ENCODE measurements at places on chromosomes 16 and 17. TPM values are rescaled to one million over a fixed set of nuclear protein-coding genes. Genes with fewer than 3 reads are reported as not detected.

GRCh38 chr16:87072101-87072500 lies 245.1 kb downstream of the C16orf95 start:
- DNase-seq: no peak

DNA sequence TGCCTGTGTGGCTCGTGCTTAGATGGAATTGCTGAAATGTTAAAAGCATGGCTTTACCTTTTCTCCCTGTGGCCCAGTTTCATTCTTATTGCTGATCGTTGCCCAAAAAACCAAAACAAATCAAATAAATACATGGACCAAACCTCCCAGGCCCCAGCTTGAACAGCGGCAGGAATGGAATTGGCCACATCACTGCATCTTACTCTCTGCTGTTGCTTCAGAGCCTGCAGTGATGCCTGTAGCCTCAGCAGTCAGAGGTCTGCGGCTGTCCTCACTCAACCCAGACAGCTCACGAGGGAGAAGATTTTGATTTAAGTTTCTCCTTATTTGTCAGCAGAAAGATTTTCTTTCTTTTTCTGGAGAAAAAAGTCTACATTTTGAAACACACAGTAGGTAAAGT lies 91.5 kb downstream of the NPIPB11 start:
- DNase-seq: no peak

DNA sequence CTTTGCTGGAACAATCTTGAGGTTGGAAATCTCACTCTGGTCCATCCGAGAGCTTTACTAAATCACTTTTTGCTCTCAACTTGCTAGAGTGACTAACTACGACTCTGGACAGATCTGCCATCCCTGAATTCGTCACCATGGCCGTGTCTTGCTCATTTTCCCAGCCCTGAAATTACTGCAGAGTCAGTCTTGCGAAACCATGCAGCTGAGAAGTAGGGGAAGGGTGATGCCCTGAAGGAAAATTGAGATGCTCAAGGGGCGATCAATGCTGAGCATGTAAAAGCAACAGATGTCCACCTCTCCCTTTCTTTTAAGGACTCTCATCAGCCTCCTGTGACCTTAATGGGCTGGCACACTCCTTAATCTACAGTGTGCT lies 18.8 kb downstream of the PCTP start:
- DNase-seq: no peak

GRCh38 chr16:1297018-1297696 lies 12.3 kb upstream of the UBE2I start:
- peak; percentile 76 for DNase-seq

- DNase-seq: no peak
These were observed 8.5 kb upstream of the METRNL start for GRCh38 chr17:83070800-83071341.

Gene RNF222
- not detected for total RNA-seq

DNA sequence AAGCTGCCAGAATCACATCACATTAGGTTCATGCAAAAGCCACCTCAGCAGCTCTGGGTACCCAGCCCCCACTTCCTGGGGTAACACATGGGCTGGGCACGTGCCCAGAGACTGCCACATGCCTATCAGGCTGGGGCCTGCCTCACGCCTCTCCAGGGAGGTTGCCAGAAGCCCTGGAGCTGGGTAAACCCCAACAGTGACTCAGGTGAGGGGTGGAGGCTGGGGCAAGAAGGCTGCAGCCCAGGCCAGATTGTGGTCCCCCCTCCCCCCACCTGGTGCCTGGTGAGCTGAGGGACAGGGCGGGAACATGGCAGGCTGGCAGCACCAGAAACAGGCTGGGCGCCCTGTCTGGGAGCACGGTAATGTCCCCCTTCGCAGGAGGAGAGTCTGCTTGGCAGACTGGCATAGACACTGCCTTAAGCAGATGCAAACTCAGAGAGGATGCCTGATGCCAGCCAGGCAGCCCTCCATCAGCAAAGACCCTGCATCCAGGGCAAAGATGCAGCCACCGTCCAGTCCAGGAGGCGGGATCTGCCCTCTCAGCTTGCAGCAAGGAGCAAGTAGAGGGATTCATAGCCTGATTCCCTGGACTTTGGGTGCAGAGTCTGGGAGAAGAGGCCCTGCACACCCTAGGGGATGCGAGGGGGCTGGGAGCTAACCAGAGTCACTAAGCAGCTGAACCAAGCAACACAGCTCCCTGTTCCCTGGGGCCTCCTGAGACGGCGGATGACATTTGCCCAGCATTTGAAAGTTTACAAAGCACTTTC lies 28.8 kb downstream of the NGFR start:
- no peak for DNase-seq

DNA sequence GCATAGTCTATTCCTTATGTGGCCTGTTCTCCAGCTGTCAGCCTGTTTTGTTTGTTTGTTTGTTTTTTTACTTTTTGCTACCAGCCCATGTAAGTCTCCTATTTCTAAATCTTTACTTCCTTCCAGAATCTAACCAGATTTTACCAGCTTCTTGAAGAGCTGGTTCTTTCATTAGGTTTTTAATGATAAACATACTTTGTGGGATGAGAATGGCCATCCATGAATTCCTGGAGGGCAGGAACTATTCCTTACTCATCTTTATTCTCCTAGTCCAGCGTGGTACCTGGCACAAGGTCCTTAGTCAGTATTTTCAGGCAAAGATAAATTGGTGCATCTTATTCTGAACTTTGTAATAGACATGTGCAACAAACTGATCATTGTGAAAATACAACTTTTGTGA lies 17.3 kb downstream of the RSPRY1 start:
- DNase-seq: no peak

- DNase-seq: no peak
These were observed 587.7 kb upstream of the HSBP1 start for GRCh38 chr16:83220066-83220465.

- peak; percentile 55 for DNase-seq
These were observed 198.0 kb upstream of the MPHOSPH6 start for GRCh38 chr16:82368041-82368440.

Gene TUBB3
- total RNA-seq: 137 TPM

DNA sequence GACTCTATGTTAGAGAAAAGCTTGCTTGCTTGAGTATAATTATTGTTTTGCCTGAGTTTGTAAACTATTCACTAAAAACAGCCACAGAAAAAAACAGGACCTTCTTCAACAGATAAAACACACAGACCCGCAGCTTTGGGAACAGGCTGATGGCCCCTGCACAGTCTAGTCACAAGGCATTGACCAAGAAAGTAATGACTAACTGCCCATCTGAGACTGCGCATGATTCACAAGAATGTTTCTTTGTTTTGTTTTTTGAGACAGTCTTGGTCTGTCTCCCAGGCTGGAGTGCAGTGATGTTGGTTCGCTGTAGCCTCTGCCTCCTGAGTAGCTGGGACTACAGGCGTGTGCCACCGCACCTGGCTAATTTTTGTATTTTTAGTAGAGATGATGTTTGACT lies 2.8 kb upstream of the ZKSCAN2 start:
- DNase-seq: no peak

DNA sequence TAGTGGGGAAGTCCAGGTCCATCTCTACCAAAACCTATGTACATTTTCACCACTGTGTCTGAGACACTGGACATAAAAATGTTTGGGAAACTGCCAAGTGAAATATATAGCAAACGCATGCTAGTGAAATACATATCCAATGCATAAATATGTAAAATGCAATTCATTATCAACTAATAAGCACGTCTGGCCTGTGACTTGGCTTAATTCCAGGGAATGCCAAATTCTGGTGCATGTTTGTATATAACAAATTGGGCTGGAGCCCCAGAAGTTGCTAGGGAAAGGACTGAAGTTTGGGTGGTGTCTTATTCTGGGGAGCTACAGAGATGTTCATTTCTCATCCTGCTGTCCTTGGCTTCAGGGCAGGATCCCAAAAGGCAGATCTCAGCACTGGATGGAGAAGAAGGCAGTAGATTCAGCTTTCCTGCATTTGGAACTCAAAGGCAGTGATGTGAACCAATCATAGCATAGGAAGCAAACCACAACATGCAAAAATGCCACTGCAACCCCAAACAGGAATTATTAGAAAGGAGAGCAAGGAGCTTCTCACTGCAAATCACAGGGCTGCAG lies 184.3 kb downstream of the HS3ST3A1 start:
- DNase-seq: no peak

- DNase-seq: peak; percentile 41
These were observed 1.1 kb downstream of the PHF12 start for GRCh38 chr17:28950017-28950751.

GRCh38 chr16:57470711-57471110 lies 8.2 kb downstream of the POLR2C start:
- DNase-seq: no peak

GRCh38 chr16:89049484-89050118 lies 44.1 kb upstream of the ACSF3 start:
- no peak for DNase-seq

Gene ITGAL
- not detected for total RNA-seq

Gene TMEM98
- total RNA-seq: 138 TPM

GRCh38 chr16:68782198-68783174 lies 45.4 kb downstream of the CDH1 start:
- DNase-seq: no peak

- no peak for DNase-seq
These were observed 26.8 kb upstream of the CAPN15 start for GRCh38 chr16:500709-501108.

Gene NFATC2IP
- total RNA-seq: 18.5 TPM

- DNase-seq: no peak
These were observed 37.6 kb downstream of the CBFA2T3 start for GRCh38 chr16:88939245-88939971.

DNA sequence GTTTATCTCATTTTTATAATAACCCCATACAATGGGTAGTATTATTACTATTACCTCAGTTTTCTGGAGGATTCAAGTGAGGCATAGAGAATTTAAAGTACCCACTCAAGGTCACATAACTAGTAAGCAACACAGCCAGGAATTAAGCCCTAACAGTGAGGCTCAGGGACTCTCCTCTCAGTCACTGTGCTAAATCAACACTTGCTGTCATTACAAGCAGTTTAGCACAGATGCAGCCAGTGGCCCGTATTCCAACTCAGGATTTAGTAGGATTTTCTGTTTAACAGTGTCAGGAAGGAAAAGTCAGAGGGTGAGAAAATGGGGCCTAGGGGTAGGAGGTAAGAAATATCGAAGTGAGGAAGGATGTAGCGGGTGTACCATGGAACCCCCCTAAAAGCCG lies 536.9 kb downstream of the TMEM114 start:
- DNase-seq: no peak

- DNase-seq: no peak
These were observed 7.2 kb downstream of the PLEKHH3 start for GRCh38 chr17:42669705-42669976.

DNA sequence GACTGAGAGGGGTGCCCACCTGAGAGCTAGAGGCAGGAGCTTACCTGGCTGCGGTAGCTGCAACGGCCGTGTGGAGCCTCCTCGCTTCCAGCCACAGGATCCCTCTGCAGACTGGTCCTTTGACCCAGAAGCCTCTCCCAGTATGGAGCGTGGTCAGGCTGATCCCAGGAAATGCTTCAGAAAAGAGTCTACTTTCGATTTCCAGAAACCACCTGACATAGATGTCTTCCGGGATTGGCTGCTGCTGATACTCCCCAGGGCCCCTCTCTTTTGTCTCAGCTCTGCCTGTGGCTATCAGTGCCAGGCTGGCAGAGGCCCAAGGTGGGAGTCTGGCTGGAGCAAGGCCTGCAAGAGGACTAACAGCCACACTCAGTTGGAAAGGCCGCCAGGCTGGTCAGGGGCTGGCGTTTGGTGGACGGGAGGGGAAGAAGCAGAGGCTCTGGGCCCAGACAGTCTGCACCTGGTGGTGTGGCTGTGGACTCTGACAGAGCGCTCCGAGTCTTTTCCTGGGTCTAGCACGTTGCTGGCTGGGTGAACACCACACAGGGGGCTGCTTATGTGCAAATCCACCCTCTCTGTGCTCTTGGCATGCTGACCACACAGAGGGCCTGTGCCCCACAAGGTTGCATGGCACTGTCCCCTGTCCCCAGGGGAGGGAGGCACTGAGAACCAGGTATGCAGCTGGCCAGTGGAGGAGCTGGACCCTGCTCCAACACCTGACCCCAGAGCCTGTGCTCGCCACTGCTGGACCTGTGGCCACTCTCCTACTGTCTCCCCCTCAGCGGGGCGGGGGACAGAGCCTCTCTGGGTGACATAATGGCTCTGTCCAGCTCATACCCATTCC lies at the start of gene LGALS3BP:
LGALS3BP (minus strand) TSS at position 144 of the 844 bp plus-strand sequence. CDS start 2,732 bp downstream, outside the sequence.
- no peak for DNase-seq

Gene FBXO39
- total RNA-seq: 34.6 TPM

Gene AATK
- 1.5 TPM for total RNA-seq

- DNase-seq: peak; percentile 23
These were observed 6.1 kb downstream of the IL21R start for GRCh38 chr16:27408012-27408601.

Gene NXN
- 163 TPM for total RNA-seq

GRCh38 chr16:894841-895240 lies 75.9 kb downstream of the LMF1 start:
- DNase-seq: no peak

- no peak for DNase-seq
These were observed 18.1 kb downstream of the SDK2 start for GRCh38 chr17:73625991-73626673.

- no peak for DNase-seq
These were observed 174.1 kb downstream of the WSCD1 start for GRCh38 chr17:6244253-6244652.

Gene ORMDL3
- total RNA-seq: 30.3 TPM

Gene SCGB1C2
- not detected for total RNA-seq

Gene ABCC11
- not detected for total RNA-seq

DNA sequence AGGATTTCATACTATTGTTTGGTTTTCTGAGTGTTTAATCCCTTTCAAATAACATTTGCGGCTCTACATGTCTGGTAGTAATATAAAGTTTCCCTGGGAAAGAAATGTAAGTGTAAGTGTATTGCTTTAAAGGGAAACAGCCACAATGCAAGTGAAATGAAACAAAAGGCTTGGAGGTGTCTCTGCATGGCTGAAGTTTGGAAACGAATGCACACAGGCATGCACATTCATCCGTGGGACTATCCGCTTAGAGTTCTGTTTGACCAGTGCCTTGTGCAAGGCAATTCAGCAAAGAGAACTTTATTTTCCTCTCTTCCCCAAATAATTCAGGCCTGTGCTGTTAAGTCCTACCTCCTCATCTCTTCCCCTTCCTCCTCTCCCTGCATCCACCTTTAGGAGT lies 56.1 kb upstream of the MRTFB start:
- DNase-seq: no peak

Gene CNTNAP1
- total RNA-seq: 11.5 TPM

Gene FBXW10B
- total RNA-seq: not detected

Gene RTN4RL1
- 0.25 TPM for total RNA-seq

All from dermis microvascular lymphatic vessel endothelial cell (primary cell).